Muscle of leg (tissue), 16 donors: ENCODE measurements at places on chromosomes 5 and 9. TPM values are rescaled to one million over a fixed set of nuclear protein-coding genes. Genes with fewer than 3 reads are reported as not detected.

DNA sequence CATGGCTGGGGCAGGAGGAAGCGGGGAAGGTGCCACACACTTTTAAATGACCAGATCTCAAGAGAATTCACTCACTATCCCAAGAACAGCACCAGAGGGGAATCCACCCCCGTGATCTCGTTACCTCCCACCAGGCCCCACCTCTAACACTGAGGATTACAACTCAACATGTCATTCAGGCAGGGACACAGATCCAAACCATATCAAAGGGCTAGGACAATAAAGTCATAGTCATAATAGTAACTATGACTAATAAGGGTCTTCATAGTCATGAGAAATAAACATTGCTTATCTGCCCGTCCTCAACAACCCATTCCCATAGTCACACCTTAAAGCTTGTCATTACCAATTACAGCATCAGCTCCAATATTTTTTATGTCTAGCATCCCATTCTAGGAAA is 65.3 kb upstream of the SMC2 start:
- DNase-seq, result no peak

DNA sequence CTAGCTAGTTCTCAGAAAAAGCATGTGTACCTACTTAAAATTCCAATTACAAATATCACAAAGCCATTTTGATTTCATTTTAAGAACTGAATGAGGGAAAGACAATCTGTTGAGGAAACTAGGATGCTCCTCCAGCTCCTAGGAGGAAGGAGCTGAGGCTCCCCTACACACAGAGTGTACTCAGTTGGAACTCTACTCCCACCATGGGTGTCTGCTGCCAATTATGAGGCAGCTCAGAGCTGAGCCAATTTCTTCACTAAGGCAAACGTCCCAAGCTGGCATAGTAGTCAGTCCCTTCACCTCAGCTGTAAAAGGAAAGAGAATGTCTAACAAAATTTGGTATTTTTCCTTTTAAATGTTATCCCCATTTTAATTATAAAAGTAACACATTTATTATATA is 300.0 kb upstream of the TRPC7 start:
- DNase-seq, result no peak

DNA sequence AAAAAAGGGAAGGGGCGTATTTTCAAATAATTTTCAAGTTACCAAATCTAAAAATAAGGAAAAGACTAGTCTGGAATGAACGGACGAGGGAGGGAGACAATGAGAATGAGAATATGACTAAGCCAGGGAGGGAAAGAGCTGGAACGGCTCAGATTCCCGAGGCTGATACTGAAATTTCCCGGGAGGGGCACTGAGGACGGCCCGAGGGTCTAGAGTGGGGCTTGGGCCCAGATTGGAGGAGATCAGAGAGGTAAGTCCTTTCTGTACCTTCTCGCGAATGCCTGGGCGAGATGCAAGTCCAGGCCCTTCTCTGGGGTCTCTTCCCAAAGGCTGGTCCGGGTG is 3.4 kb upstream of the CCIN start:
- DNase-seq, result peak; percentile 87

- peak; percentile 45 for DNase-seq
Observed at GRCh38 chr9:86795047-86795442, 152.3 kb downstream of the GAS1 start.

DNA sequence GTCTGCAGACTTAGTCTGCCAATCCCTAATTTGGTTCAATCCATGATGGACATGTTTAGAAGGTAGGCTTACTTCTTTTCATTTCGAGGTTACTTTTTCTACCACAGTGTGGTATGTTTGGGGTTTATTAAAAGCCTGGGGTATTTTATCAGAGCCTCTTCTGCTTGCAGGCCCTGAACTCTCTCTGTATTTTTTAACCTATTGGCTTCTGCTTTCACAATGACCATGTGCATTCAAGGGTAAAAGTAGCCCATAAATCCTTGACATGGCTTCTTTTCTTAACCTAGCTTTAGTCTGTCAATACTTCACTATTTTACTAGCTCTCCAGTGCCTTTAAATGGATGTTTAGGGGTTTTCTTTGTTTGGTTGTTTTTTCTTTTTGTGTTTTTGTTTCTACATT is 286.6 kb downstream of the FER start:
- DNase-seq, result no peak

GRCh38 chr9:109797006-109797405 is 17.0 kb downstream of the PALM2AKAP2 start:
- no peak for DNase-seq

DNA sequence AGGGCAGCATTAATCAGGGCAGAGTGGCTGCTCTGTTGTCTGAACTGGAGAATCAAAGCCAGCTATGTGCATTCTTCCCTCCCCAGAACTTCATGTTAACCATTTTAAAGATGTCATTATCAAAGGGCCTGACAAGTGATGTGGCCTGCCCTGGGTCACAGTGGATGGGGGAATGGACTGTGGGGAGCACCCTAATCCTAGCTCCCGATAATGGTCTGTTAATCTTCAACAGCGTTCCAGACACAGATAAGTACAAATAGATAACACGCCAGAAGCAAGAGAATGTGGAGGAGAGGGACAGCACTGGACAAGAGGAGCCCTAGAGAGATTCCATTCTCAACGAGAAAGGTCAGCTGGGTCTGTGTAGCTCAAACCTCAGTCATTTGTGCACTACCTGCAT is 77.5 kb downstream of the DPYSL3 start:
- DNase-seq, result no peak

DNA sequence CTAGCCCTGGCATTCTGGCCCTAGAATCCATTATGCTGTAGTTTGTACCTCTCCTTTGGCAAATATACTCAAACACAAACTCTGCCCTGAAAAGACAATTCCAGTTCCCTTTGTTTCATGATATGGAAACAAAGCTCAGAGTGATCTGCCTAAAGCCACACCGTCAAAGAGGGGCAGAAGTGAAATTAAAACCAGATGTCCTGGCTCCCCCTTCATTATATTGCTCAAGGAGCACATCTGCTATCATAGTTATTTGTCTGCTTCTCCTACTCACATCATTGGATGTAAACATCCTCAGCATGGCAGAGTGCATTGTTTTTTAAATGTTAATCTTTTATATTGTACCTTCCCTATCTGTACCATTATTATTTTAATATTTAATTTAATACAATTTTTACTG is 266.7 kb upstream of the SMARCA2 start:
- DNase-seq, result peak; percentile 67

DNA sequence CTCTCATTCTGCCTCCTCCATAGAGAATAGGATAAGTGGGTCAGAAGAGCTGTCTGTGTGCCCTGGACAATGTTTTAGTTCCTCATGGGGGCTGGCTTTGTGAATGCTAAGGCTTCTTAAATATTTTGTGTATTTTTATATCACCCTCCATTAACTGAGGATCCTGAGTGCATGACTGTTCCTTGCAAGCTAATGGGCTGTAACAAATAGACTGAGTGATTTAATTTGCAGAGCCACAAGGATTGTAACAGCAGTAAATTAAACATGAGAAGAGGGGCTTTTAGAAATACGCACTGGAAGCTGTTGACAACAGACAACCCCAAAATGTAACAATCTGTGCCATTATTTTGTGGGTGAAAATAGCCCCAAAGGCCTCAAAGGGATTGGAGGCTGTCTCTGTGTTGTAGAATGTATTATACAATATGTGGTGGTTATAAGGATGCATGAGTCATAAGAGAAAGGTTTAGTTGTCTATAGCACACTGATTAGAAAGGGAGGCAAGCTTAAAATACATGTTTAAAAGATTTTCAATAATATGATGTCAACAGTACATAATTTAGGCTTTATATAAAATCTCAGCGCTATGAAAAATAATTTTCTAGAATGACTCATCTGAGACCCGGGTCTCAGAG is 152.7 kb upstream of the ACTBL2 start:
- no peak for DNase-seq

DNA sequence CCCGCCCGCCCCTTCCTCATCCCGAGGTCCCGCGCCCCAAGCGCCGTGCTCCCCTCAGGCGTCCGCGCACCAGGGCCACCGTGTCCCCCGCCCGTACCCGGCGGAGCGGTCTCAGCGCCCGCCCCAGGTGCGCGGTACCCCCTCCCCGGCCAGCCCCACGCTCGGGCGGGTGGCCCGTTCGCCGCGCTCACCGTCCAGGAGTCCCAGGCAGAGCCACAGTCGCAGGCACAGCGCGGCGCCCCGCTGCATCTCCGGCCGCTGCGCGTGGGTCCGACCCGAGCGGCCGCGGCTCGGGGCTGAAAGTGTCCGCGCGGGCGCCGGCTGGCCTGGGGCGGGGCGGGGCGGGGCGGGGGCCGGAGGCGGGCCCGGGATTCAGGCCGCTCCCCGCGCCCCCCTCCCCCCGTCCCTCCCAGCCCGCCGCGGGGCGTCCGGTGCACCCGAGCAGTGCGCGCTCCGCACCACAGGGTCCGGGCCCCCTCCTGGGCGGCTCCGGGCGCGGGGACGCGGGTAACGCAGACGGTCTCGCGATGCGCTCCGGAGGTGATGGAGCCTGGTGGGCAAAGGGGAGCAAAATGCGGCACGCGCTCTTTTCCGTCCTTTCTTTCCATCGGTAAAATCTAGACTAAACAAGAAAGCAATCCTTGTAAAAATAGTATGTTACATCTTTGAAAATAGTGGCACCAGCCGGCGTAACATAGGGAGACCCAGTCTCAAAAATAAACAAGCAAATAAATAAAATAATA is at the start of gene FLT4:
Gene FLT4 (minus strand): TSS at position 304 of the 743 bp plus-strand sequence. CDS start 55 bp downstream, at position 249.
- no peak for DNase-seq

DNA sequence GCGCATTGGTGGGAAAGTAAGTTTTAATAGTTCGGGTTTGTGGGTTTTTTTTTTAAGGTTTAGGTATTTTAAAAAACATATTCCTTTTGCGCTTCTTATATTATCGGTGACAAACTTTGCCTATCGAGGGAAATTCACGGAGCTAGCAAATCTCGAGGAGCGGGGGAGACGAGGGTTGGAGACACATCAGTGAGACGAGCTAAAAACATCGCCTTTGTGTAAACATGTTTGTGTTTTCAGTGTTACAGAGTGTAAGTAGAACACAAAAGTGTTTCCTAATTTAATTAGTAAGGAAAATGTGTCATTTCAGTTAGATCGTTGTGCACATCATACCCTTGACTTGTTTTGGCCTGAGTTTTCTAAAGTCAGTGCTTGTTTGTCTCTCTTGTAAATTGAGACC is 945 bp downstream of the BTF3 start:
- DNase-seq, result no peak

DNA sequence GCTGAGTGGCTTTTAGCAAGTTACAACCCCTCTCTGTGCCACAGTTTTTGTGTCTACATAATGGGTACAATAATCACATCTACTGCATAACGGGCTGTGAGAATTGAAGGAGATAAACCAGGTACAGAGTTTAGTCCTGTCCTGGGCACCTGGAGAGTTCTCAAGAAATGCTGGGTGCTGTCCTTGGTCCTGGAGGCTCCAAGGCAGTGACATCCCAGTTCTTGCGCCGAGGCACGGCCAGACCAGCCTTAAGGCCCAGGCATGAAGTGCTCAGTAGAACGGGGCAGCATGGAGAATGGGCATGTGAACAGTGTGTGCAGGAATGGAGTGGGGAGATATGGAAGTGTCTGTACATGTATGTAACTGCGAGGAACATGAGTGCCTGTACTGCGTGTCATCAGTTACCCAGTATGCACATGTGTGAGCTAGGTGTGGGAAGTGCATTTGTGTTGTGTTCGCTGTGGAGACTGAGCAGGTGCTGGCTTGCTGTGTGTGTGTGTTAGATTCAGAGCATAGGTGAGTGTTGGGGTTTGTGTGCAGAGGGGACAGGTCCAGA is 6.3 kb upstream of the UNC5A start:
- DNase-seq, result peak; percentile 44

- no peak for DNase-seq
Observed at GRCh38 chr9:38240051-38240450, 152.5 kb upstream of the ALDH1B1 start.

- DNase-seq, result no peak
Observed at GRCh38 chr5:12022444-12022843, 118.2 kb upstream of the CTNND2 start.

- peak; percentile 82 for DNase-seq
Observed at GRCh38 chr5:43042626-43043399, 2.7 kb upstream of the ANXA2R start.

DNA sequence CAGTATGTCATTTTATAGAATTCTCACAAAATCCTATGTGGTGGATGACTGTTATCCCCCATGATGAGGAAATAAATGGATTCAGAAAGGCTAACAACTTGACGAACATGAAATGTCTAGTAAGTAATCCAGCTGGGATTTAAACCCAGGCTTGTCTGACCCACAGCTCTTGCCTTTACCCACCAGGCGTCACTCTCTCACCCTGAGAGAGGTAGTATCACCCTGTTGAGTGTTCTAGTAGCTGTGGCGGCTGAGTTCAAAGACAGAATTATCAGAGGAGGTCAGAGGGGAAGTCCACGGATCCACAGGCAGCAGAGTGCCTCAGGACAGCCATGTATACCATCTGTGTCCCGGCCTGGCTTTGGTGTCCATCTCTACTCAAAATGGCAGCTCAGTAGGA is 113.8 kb downstream of the ZNF462 start:
- DNase-seq, result no peak

GRCh38 chr5:151048526-151048925 is 28.1 kb downstream of the GPX3 start:
- DNase-seq, result no peak

- peak; percentile 31 for DNase-seq
Observed at GRCh38 chr5:81393783-81394718, at the start of gene ACOT12. TSS of gene ACOT12 (minus strand) at chr5:81394134. CDS start at chr5:81394114, 20 bp downstream.

GRCh38 chr9:134585021-134585561 is 56.5 kb upstream of the COL5A1 start:
- no peak for DNase-seq

DNA sequence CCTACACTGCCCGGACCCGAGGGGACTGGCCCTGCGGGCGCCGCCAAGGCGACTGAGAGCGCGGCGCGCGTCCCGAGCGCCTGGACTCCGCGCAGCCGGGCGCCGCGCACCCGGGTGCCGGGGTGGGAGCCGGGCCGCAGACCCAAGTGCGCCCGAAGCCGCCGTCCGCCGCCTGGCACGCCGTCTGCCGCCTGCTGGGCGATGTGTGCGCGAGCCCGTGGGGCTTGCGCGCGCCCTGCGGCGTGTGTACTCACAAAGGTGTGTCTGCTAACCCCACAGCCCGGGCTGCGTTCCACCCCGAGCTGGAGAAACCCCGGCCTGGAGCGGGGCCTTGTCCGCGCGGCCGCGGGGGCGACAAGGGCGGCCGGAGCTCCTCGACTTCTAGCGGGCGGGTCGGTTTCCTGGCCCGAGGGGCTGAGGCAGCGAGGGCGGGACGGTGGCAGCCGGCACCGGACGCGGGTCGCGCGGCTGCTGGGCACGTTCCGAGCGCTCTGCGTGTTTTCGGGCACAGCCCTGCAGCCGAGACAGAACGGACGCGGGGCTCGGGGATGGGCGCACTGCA is 1.1 kb upstream of the ZSWIM6 start:
- DNase-seq, result peak; percentile 83

GRCh38 chr9:88477300-88477751 is 57.7 kb upstream of the NXNL2 start:
- no peak for DNase-seq

POU4F3 gene
- polyA plus RNA-seq, result 0.12 TPM

ADAMTS2 gene
- polyA plus RNA-seq, result 44.0 TPM

SEC24A gene
- polyA plus RNA-seq, result 17.2 TPM

NR5A1 gene
- not detected for polyA plus RNA-seq

PTGES gene
- polyA plus RNA-seq, result 9.0 TPM

PRUNE2 gene
- 14.9 TPM for polyA plus RNA-seq

GARNL3 gene
- polyA plus RNA-seq, result 22.9 TPM

LTC4S gene
- polyA plus RNA-seq, result 2.3 TPM

PCDHB8 gene
- 1.8 TPM for polyA plus RNA-seq

FOXI1 gene
- not detected for polyA plus RNA-seq
